Astrocyte (in vitro differentiated cells and primary cell): ENCODE measurements at places on chromosomes 11 and 22. TPM values are rescaled to one million over a fixed set of nuclear protein-coding genes. Genes with fewer than 3 reads are reported as not detected.

- DNase-seq, result no peak
- no peaks in the 10 kb centered on the region for H3K4me1 ChIP-seq
- no peaks in the 10 kb centered on the region for H3K36me3 ChIP-seq
- no peak overlapping the region for H3K4me3 ChIP-seq
- no peaks in the 10 kb centered on the region for H3K27me3 ChIP-seq
- H3K27ac ChIP-seq, result no peak overlapping the region
Measured at GRCh38 chr11:105100981-105101630, 38.5 kb downstream of the CARD18 start.

GRCh38 chr22:36510966-36511881 lies 4.4 kb upstream of the FOXRED2 start:
- H3K27me3 ChIP-seq, result no peaks in the 10 kb centered on the region
- H3K27ac ChIP-seq, result no peak overlapping the region
- H3K4me3 ChIP-seq, result no peak overlapping the region
- peak; percentile 23 for DNase-seq
- peaks cover 52% of the 10 kb centered on the region for H3K36me3 ChIP-seq
- peaks cover 10% of the 10 kb centered on the region for H3K4me1 ChIP-seq

- no peaks in the 10 kb centered on the region for H3K27me3 ChIP-seq
- DNase-seq, result peak; percentile 10
- H3K4me1 ChIP-seq, result peaks cover 13% of the 10 kb centered on the region
- no peak overlapping the region for H3K27ac ChIP-seq
- no peak overlapping the region for H3K4me3 ChIP-seq
- no peaks in the 10 kb centered on the region for H3K36me3 ChIP-seq
Measured at GRCh38 chr11:113376156-113376555, 11.4 kb upstream of the ANKK1 start.

GRCh38 chr22:45997077-45997776 lies 20.3 kb upstream of the WNT7B start:
- H3K27ac ChIP-seq, result peak overlapping the region; percentile 81
- H3K36me3 ChIP-seq, result no peaks in the 10 kb centered on the region
- H3K27me3 ChIP-seq, result no peaks in the 10 kb centered on the region

GDPD4 gene
- total RNA-seq, result not detected in 2 replicates

SMTNL1 gene
- not detected in 2 replicates for total RNA-seq
